ENCODE measurements at places on chromosomes 2 and 18.

GRCh38 chr2:165535471-165535870, 66.0 kb downstream of the CSRNP3 start:
- no peak for DNase-seq

DNA sequence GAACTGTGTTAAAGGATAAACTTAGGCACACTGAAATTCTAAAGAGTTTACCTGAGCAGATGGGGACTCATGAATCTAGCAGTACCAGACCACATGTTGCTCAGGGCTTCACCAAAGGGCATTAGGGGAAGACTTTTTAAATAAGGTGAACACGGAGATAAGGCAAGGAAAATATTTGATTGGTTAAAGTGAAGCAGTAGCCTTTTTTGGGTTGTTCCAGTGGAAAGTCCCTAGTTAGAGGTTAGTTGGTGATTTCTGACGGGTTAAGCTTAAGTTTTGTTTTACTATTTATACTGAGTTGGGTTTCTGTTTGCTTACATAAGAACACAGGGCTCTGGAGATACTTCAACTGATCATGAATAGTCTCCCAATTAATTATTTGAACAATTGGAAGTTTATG, 722.5 kb downstream of the SOCS6 start:
- DNase-seq = no peak

- DNase-seq = no peak
Measured at GRCh38 chr18:44134447-44134846, 546.2 kb upstream of the SETBP1 start.

- DNase-seq = no peak
Measured at GRCh38 chr2:215049341-215049740, 89.1 kb downstream of the ABCA12 start.

DNA sequence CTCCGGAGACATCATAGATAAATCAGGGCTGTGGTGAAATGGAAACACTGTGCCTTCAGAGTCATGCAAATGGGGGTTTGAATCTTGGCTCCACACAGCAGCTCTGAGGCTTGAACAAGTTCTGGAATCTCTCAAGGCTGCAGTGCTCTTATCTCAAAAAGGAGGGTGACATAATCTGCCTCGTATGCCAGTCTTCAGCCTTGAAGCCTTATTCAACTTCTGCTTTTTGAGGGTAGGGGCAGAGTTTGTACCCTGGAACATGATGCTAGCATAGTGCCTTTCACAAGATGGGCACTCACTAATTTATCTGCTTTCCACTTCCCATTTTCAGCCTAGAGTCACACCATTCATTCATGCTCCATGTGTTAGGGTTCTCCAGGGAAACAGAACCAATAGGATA, 42.3 kb downstream of the GATA6 start:
- DNase-seq = no peak

GRCh38 chr2:1829796-1830195, 85.5 kb upstream of the PXDN start:
- no peak for DNase-seq

GRCh38 chr2:113973810-113974209, 83.9 kb downstream of the ACTR3 start:
- no peak for DNase-seq
